ENCODE measurements at places on chromosomes 1 and 21.

DNA sequence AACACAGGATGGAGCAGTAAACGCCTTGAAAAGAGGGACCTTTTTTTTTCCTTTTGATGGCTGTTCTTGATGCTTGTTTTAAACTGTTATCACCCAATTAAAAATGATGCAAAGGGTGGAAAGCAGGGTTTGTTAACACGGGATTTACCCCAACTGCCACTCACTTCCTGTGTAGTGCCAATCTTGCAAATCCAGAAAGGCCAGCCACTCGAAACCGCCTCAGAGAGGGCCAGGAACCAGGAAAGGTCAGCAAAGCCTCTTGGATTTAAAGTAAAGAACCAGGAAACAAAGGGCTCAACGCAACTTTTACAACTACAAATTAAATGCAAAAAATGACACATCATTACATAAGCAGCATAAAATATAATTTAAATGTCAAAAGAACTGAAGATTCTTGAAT is 347.4 kb downstream of the PDE4B start:
- DNase-seq: no peak

GRCh38 chr1:211605603-211606331 is 26.8 kb upstream of the SLC30A1 start:
- DNase-seq: no peak

DNA sequence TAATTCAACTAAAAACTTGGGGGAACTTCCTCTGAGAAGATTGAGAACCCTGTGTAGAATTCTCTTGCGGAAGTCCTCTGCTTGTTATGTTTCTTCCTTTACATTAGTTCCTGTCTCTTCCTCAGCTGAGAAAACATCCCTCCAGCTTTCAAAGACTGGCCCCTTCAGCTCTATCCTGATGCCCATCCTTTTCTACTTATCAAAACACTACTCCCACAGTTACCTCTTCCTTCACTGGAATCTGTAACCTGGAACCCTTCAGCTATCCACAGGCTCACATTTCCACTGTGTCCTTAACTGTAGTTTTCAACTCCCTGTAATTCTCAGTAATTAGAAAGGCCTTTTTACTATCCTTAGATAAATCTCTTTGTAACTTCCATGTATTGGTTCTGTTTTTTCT is 6.0 kb upstream of the DEDD start:
- DNase-seq: no peak

- DNase-seq: no peak
Measured at GRCh38 chr1:179034720-179035119, 9.0 kb downstream of the FAM20B start.

GRCh38 chr21:42106425-42106824 is 35.3 kb downstream of the UMODL1 start:
- no peak for DNase-seq
